ENCODE measurements at places on chromosomes 4 and X. TPM values are rescaled to one million over a fixed set of nuclear protein-coding genes. Genes with fewer than 3 reads are reported as not detected.

The FAAH2 gene
- total RNA-seq, result 1.3 TPM

The HOPX gene
- 8.9 TPM for total RNA-seq

The SPATA4 gene
- total RNA-seq, result 1.1 TPM

The TSPAN7 gene
- total RNA-seq, result 45.7 TPM

The TMPRSS11D gene
- 0.76 TPM for total RNA-seq

The GAGE12H gene
- total RNA-seq, result not detected

The REELD1 gene
- not detected for total RNA-seq

The EDNRA gene
- 59.6 TPM for total RNA-seq

Data from motor neuron (in vitro differentiated cells).